ENCODE measurements at places on chromosomes 2 and 18. TPM values are rescaled to one million over a fixed set of nuclear protein-coding genes. Genes with fewer than 3 reads are reported as not detected.

GRCh38 chr2:85131116-85131515 lies 2.1 kb upstream of the TCF7L1 start:
- H3K27ac ChIP-seq: no peak overlapping the region
- no peaks in the 10 kb centered on the region for H3K36me3 ChIP-seq
- H3K27me3 ChIP-seq: no peaks in the 10 kb centered on the region
- H3K4me1 ChIP-seq: peaks cover 14% of the 10 kb centered on the region
- H3K4me3 ChIP-seq: no peak overlapping the region
- peak; percentile 24 for DNase-seq

DNA sequence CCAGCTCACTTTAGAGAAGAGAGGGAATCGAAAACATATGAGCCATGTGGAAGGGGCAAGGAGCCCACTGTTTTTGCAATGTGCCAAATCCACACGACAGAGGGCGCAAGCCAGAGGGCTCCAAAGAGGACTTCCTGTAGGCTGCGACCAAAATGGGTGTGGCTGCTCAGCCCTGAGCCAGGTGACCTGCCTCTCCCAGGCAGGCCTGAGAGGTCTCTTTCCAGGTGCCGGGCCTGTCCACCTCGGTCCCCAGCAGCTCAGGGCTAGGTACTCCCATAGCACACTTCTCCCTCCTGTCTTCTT lies 153.8 kb downstream of the TTC32 start:
- H3K4me1 ChIP-seq: no peaks in the 10 kb centered on the region
- DNase-seq: no peak
- no peaks in the 10 kb centered on the region for H3K36me3 ChIP-seq
- no peak overlapping the region for H3K4me3 ChIP-seq

The ST6GAL2 gene
- total RNA-seq: not detected

The SERPINB4 gene
- total RNA-seq: 0.26 TPM

DNA sequence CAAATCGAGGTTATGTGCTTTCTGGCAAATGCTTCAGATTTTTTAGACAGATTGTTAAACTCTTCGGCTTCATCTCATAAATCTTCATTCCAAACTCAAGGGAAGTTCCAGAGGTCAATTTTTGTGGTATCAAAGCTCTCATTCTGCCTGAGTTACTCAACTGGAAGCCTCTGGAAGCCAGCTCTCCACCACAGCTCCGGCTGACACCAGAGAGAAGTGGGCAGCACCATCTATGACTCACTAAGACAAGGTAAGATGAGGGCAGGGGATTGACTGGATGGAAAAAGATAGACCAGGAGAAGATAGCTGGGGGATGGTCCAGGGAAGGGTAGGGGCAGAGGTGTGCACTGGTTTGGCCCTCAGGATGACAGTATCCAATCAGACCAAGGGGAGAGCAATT lies 137.3 kb upstream of the HNRNPA3 start:
- no peak overlapping the region for H3K4me3 ChIP-seq
- no peaks in the 10 kb centered on the region for H3K4me1 ChIP-seq
- H3K36me3 ChIP-seq: no peaks in the 10 kb centered on the region
- no peak overlapping the region for H3K27ac ChIP-seq

DNA sequence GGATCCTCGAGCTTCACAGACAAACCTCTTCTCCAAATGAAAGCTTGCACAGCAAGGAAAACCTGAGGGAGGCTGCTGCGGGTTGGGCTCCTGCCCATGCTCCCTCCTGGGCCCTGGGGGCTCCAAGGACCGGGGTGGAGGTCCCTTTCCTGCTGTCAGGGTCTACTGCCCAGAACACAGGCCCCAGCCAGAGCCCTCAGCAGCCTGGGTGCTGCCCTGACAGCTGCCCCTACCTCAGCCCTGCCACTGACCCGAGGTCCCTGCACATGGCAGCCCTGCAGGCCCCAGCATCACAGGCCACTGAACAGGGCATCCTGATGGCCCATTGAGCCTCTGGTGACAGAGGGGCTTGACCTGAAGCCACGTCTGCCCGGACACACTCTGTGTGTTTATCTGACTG lies 41.0 kb downstream of the CROCC2 start:
- no peak overlapping the region for H3K27ac ChIP-seq
- peak; percentile 28 for DNase-seq
